ENCODE measurements at places on chromosomes 2 and 18.
A peak's percentile ranks its signal among the peaks of the same experiment; 100 is the strongest.

DNA sequence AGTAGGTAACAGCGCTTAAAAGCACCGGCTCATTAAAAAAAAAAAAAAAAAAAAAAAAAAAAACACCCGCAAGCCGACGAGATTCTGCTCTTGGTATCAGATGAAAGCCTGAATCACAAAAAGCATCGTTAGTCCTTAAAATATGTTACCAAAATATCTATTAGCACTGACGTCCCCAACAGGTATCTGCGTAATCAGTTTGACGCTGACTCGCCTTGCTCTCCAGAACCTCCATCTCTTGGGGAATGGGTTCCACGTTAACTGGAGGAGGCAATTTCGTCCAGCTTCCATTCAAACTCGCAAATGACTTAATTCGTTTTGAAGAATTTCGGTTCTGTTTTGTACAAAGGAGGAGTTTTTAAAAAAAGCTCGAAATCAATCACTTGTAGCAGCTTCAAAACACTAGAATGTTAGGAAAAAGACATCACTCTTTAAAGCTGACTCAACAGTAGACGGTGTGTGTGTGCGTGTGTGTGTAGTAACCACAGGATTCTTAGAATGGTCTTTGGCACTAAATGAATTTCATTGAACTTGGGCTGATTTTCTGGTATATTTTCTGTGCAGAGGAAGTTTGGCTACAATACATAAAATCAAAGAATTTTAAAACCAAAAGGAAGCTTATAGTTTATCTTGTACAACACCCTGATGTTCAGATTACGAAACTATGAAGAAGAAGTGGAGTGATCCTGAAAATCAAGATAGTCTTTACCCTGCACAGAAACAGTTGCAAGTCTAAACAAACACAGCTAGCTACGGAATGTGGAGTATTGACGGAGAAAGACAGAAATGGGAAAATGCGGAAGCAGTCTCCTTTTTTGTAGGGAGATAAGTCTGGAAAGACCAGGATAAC, 1.1 kb upstream of the PGAP1 start:
- DNase-seq: no peak
- peak overlapping the region; percentile 97 for H3K27ac ChIP-seq
- no peaks in the 10 kb centered on the region for H3K27me3 ChIP-seq

- H3K4me1 ChIP-seq: no peaks in the 10 kb centered on the region
- no peaks in the 10 kb centered on the region for H3K36me3 ChIP-seq
- H3K27ac ChIP-seq: no peak overlapping the region
- DNase-seq: no peak
- no peak overlapping the region for H3K4me3 ChIP-seq
Observed at GRCh38 chr2:232999354-232999753, 13.7 kb downstream of the NGEF start.

DNA sequence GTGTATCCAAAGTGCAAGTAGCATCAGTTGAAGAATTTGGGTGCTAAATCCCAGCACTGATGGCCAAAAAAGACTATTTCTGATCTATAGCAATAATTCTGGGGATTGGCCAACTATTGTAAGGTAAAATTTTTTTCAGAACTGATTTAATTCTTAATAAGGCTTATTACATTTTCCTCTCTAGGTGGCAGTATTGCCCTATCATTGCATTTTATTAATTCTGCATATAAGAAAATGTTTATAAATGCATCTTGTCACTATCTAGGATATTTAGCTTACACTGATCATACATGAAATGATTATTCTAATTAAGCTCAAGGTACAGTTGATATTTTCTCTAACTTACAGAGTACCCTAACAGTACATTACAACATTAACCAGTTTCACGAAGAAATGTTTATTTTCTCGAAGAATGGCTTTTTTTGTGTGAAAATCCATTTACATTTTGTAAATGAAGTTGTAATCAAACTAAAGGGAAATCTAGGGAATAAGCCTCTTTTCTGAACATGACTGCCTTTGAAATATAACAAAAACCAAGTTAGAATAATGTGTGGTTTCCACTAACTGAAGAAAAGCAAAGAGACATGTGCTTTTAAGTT, 11.0 kb downstream of the TTN start:
- no peak overlapping the region for H3K27ac ChIP-seq
- H3K27me3 ChIP-seq: peaks cover 24% of the 10 kb centered on the region
- no peak for DNase-seq
- H3K36me3 ChIP-seq: peaks cover 1% of the 10 kb centered on the region

- H3K4me1 ChIP-seq: peaks cover 4% of the 10 kb centered on the region
- H3K4me3 ChIP-seq: no peak overlapping the region
- H3K27me3 ChIP-seq: peaks cover 31% of the 10 kb centered on the region
- H3K36me3 ChIP-seq: no peaks in the 10 kb centered on the region
- H3K27ac ChIP-seq: no peak overlapping the region
- DNase-seq: no peak
Observed at GRCh38 chr2:56753182-56753581, 569.4 kb downstream of the CCDC85A start.

All from mesothelial cell of epicardium (in vitro differentiated cells).